B cell (primary cell): ENCODE measurements at places on chromosomes 3 and 15.

DNA sequence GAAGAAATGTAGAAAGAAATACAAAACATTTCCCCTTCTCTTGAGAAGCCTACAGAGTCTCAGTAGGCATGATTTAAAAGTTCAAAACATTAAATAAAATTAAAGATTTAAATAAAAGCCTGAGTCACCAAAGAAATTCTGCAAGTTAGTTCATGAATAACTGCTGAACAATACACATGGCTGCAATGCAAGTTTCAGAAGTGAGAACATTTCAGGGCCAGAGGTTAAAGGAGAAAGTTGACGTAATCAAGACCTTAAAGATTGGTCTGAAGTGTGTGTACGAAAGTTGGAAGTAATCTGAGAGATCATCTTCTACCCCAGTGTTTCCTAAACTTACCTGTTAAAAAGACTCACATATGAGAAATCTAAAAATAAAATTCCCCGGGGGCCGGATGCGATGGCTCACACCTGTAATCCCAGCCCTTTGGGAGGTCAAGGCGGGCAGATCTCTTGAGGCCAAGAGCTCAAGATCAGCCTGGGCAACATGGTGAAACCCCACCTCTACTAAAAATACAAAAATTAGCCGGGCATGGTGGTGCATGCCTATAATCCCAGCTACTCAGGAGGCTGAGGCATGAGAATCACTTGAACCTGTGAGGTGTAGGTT, 108.7 kb upstream of the PHLDB2 start:
- H3K27ac ChIP-seq: no peak overlapping the region
- no peaks in the 10 kb centered on the region for H3K36me3 ChIP-seq
- DNase-seq: no peak
- no peaks in the 10 kb centered on the region for H3K4me1 ChIP-seq
- no peaks in the 10 kb centered on the region for H3K27me3 ChIP-seq
- no peak overlapping the region for H3K4me3 ChIP-seq

DNA sequence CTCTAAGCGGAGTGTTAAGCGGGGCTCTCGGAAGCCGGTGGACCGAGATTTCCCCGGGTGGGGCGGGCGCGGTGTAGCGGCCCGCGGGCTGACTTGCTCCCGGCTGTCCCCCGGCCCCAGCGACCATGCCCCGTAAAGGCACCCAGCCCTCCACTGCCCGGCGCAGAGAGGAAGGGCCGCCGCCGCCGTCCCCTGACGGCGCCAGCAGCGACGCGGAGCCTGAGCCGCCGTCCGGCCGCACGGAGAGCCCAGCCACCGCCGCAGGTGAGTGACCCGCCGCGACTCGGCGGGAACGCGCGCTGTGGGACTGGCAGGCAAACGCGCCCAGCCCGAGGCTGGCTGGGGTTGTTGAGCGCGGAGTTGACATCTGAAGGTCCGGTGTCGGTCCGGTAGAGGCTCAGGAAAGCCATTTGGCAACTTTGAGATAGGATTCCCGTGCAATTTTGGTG, 1.3 kb downstream of the SMC4 start:
- peaks cover 45% of the 10 kb centered on the region for H3K4me1 ChIP-seq
- peaks cover 3% of the 10 kb centered on the region for H3K27me3 ChIP-seq
- H3K36me3 ChIP-seq: no peaks in the 10 kb centered on the region
- peak overlapping the region; percentile 69 for H3K27ac ChIP-seq

DNA sequence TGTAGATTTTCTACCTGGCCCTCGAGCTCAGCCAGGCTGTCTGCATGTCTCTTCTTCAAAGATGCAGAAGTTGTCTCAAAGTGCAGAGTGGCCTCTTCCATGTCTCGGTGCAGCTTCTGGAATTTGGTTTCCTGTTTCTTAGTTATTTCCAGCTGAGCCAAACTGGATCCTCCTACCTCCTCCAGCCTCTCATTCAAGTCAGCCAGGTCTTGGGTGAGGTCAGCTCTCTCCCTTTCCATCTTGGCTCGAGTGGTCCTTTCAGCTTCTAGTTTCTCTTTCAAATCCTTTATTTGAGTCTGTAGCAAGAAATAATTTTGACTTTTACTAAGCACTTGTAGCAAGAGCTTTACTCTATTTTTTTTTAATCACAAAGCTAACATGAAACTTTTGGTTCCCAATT, 81.8 kb downstream of the MYH15 start:
- no peak overlapping the region for H3K4me3 ChIP-seq
- DNase-seq: no peak
- H3K27ac ChIP-seq: no peak overlapping the region
- H3K36me3 ChIP-seq: no peaks in the 10 kb centered on the region
- H3K27me3 ChIP-seq: no peaks in the 10 kb centered on the region
- H3K4me1 ChIP-seq: no peaks in the 10 kb centered on the region

DNA sequence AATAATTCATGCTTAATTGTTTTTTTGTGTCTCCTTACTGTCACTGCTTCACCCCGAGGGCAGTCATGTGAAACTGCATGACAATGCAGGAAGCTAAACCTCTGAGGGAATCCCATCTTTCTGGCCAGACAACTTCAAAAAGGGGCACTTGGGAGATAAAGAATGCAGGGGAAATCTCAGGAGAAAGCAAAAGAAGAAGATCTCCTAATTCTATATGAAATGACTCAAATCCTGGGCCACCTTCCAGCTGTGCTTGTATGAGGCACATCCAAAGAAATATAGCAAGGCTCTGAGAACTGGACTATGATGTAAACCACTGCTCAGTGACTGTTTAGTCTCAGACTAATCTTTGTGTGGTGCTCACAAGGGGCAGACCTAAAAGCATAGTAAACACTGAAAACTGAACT, 22.6 kb upstream of the UMPS start:
- H3K4me1 ChIP-seq: no peaks in the 10 kb centered on the region
- H3K27ac ChIP-seq: no peak overlapping the region
- no peaks in the 10 kb centered on the region for H3K36me3 ChIP-seq
- H3K27me3 ChIP-seq: peaks cover 29% of the 10 kb centered on the region

- DNase-seq: no peak
- H3K4me3 ChIP-seq: no peak overlapping the region
- peaks cover 31% of the 10 kb centered on the region for H3K4me1 ChIP-seq
- H3K27ac ChIP-seq: no peak overlapping the region
- H3K27me3 ChIP-seq: no peaks in the 10 kb centered on the region
- H3K36me3 ChIP-seq: no peaks in the 10 kb centered on the region
Observed at GRCh38 chr3:10294030-10294586, 1.4 kb upstream of the GHRL start.

DNA sequence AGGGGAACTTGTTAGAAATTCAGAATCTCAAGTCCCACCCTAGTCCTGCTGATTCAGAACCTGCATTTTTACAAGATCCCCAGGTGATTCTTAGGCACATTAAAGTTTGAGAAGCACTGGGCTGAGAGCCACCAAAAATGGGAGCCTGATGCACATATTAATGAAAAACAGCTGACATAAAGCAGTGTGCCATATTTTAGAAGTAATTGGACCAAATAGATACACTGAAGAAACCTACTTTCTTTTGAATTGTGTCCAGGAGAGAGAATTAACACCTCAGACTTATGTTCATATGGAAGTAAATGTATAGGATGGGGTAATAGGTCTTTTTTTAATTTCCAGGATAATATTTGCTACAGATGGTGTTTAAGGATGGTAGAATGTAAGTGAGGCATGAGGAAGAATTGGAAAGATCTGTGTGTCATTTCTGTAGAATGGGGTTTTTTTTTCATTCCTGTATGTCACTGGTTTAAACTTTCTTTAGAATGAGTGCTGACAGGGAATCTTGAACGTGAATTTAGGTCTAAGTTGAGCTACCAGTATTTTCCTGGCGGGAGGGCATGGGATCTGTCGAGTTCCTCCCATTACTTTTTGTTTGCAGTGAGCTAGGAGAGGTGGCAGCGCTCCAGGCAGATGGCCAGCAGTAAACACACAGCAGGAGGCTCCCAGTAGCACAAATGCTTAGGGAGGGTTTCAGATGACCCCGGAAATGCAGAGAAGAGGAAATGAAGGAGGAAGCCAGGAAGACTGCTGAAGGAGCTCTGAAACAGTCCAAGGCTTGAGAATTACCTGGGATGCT, 185.6 kb downstream of the PLCL2 start:
- H3K36me3 ChIP-seq: peaks cover 13% of the 10 kb centered on the region
- no peaks in the 10 kb centered on the region for H3K27me3 ChIP-seq
- no peaks in the 10 kb centered on the region for H3K4me1 ChIP-seq
- DNase-seq: no peak
- no peak overlapping the region for H3K4me3 ChIP-seq

DNA sequence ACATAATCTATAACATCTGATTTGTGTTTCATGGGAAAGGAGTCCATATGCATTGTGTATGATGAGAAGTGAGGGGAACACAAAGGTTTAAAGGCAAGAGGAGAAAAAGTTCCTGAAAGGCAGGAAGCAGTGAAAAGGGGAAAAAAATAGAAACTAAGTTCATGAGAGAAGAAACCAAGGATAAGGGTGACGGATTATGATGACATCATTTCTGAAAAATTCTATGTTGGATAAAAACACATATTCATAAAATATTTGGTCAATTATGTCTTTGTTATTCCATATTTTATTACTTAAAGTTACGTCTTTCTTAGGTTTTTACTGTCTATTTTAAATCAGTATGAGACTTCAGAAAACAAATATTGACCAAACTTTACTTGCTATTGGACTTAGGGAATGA, 48.6 kb upstream of the CP start:
- no peak overlapping the region for H3K27ac ChIP-seq
- peaks cover 9% of the 10 kb centered on the region for H3K4me1 ChIP-seq
- no peak for DNase-seq

- H3K4me1 ChIP-seq: peaks cover 81% of the 10 kb centered on the region
- no peak for DNase-seq
- no peaks in the 10 kb centered on the region for H3K36me3 ChIP-seq
- no peaks in the 10 kb centered on the region for H3K27me3 ChIP-seq
- H3K27ac ChIP-seq: no peak overlapping the region
- no peak overlapping the region for H3K4me3 ChIP-seq
Observed at GRCh38 chr3:195160257-195160898, 110.6 kb downstream of the XXYLT1 start.

DNA sequence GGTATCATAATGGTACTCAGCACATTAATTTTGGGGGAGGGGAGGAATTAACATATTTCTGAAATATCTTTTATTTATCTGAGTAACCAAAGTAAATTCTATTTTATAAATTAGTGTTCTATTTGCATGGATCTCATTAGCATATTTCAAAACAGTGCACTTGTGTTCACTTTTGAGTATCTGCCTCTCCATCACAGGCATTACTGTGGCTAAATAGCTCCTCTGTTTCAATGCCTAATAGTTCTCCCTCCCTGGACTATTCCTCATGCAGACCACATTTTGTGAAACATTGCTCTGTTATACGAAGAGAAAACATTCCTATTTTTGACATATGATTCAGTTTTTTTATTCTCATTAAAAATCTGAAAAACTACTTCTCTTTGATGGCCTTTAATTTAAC, 1127.8 kb downstream of the TUSC7 start:
- no peak overlapping the region for H3K4me3 ChIP-seq
- DNase-seq: no peak
- H3K36me3 ChIP-seq: no peaks in the 10 kb centered on the region
- no peaks in the 10 kb centered on the region for H3K4me1 ChIP-seq
- H3K27ac ChIP-seq: no peak overlapping the region
- H3K27me3 ChIP-seq: no peaks in the 10 kb centered on the region

GRCh38 chr3:57917601-57918000, 90.6 kb upstream of the FLNB start:
- no peaks in the 10 kb centered on the region for H3K27me3 ChIP-seq
- H3K4me1 ChIP-seq: no peaks in the 10 kb centered on the region
- H3K27ac ChIP-seq: no peak overlapping the region

DNA sequence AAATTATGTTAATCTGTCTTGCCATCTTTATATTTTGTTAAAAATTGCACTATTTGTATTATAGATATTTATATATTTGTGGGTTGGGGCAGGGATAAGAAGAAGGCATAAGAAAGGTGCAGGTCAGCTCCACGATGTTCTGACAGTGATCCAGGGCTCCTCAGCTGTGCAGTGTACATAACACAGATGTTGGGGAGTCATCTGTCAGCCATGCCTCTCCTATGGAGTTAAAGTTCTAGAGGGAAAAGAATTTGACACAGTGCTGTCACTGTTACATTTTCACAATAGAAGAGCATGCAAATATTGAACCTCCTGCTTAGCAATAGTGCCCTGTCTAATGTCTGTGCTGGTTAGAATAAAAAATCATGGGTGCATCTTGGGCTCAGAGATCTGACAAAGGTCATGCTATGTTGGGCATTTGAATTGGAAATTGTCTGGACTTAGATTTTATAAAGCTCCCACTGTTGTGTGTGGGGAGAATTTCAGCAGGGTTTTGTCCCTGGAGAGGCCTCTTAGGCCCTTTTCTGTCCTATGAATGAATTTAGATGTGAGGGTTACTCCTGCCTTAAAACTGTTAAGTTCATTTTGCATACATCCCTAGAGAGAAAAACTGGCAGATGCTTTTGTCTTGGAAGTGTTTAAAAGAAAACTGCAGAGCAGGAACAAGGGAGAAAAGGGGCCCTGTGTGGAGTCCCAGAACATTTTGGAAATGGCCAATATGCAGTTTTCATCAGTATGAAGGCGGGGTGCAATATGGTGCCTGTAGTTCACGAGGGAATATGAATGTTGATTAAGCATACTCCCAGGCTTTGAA, 20.4 kb downstream of the CDIN1 start:
- H3K4me1 ChIP-seq: no peaks in the 10 kb centered on the region
- no peak for DNase-seq
- no peak overlapping the region for H3K27ac ChIP-seq
- no peaks in the 10 kb centered on the region for H3K27me3 ChIP-seq
- H3K36me3 ChIP-seq: no peaks in the 10 kb centered on the region

- peaks cover 3% of the 10 kb centered on the region for H3K4me1 ChIP-seq
- H3K27ac ChIP-seq: no peak overlapping the region
- H3K36me3 ChIP-seq: no peaks in the 10 kb centered on the region
- H3K27me3 ChIP-seq: no peaks in the 10 kb centered on the region
Observed at GRCh38 chr3:134377896-134378295, 3.6 kb upstream of the AMOTL2 start.

- no peak overlapping the region for H3K27ac ChIP-seq
- H3K4me3 ChIP-seq: no peak overlapping the region
- H3K4me1 ChIP-seq: peaks cover 23% of the 10 kb centered on the region
- H3K36me3 ChIP-seq: no peaks in the 10 kb centered on the region
- DNase-seq: no peak
Observed at GRCh38 chr3:195255571-195256501, 15.1 kb downstream of the XXYLT1 start.

DNA sequence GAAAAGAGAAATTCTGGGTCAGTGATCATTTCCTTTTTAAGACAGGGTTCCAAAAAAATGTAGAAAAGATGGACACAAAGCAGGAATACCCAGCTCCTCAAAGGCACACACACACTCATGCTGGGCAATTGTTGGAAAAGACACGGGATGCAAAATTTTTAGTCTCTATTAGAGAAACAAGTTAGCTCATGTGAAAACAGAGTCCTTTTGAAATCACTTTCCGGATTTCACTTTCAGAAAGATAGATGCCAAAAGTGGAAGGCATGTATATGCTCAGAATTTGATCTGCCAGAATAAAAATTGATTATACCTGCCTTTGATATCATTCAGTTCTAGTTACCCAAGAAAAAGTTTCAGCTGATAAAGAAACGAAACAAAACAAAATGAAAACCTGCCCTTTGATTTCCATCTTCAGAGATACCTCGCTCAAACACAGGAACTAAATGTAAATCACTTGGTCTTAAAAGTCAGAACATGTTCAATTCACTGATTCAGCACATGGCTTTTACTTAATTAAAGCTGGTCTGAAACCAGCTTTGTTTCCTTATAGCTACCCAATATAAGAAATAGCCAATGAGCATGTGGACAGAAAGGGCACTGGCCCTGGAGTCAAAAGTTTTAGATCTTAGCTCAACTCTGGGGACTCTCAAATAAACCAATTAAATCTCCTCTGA, 52.8 kb downstream of the PLD1 start:
- DNase-seq: no peak
- H3K4me1 ChIP-seq: no peaks in the 10 kb centered on the region
- H3K36me3 ChIP-seq: no peaks in the 10 kb centered on the region
- H3K4me3 ChIP-seq: no peak overlapping the region
